ENCODE measurements at places on chromosomes 2 and 18.

GRCh38 chr18:48453330-48454066, 44.3 kb upstream of the ZBTB7C start:
- DNase-seq: no peak

DNA sequence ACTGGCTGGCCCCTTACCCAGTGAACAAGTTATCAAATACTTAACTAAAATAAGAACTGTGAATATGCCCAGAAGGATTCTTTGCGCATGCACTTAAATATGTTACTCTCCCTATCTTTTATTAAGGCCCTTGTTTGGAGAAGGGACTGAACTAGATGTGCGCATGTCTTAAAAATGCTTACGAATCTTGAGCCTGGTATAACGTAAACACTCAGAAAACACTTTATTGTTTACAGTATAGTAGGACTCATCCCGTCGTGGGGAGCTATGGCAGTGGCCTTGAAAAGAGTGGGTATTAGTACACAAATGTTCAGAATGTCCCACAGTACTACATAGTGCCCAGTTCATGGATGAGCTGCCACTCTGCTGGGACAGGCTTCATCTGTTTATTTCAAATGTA, 75.9 kb upstream of the MAP4K3 start:
- no peak for DNase-seq

GRCh38 chr2:20198001-20198400, 26.9 kb downstream of the SDC1 start:
- peak; percentile 51 for DNase-seq

- DNase-seq: no peak
These were observed 29.5 kb downstream of the TNP1 start for GRCh38 chr2:216830346-216830745.

Data from Right ventricle myocardium inferior (tissue), 1 donor.